ENCODE measurements at places on chromosomes 4 and X.
A peak's percentile ranks its signal among the peaks of the same experiment; 100 is the strongest.

GRCh38 chrX:24553011-24553410 is 87.9 kb downstream of the PDK3 start:
- DNase-seq = no peak

- DNase-seq = peak; percentile 62
Observed at GRCh38 chrX:109485470-109486340, 3.8 kb upstream of the GUCY2F start.

- no peak for DNase-seq
Observed at GRCh38 chr4:67104145-67104544, 441.2 kb downstream of the CENPC start.

DNA sequence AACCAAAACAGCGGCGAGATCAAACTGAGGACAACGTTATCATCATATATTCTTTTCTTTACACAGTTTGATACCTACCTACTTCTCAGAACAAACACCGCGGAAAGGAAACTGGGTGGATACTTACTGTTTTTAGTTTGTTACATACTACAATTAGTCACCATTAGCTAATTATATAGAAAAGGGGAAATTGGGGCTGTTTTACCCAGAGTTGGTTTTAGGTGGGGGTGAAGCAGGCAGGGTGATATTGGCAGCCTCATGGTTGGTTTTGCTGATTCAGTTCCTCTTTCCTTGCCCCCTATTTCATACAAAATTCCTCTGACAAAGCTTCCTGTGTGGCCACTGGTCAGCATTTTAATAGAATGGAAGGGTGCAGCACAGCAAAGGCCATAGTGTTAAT is 77.8 kb downstream of the SORBS2 start:
- no peak for DNase-seq

- no peak for DNase-seq
Observed at GRCh38 chr4:100414016-100414790, 103.6 kb downstream of the EMCN start.

- DNase-seq = no peak
Observed at GRCh38 chr4:122901247-122902010, 21.0 kb downstream of the NUDT6 start.

- no peak for DNase-seq
Observed at GRCh38 chr4:105215609-105216313, 69.1 kb downstream of the TET2 start.

GRCh38 chr4:125703443-125703842 is 388.7 kb downstream of the FAT4 start:
- no peak for DNase-seq

- DNase-seq = no peak
Observed at GRCh38 chrX:101764538-101764937, 104.9 kb upstream of the ARMCX2 start.

- DNase-seq = no peak
Observed at GRCh38 chr4:15983610-15984009, 20.6 kb upstream of the FGFBP2 start.

GRCh38 chrX:44795945-44796450 is 47.8 kb upstream of the DUSP21 start:
- no peak for DNase-seq

DNA sequence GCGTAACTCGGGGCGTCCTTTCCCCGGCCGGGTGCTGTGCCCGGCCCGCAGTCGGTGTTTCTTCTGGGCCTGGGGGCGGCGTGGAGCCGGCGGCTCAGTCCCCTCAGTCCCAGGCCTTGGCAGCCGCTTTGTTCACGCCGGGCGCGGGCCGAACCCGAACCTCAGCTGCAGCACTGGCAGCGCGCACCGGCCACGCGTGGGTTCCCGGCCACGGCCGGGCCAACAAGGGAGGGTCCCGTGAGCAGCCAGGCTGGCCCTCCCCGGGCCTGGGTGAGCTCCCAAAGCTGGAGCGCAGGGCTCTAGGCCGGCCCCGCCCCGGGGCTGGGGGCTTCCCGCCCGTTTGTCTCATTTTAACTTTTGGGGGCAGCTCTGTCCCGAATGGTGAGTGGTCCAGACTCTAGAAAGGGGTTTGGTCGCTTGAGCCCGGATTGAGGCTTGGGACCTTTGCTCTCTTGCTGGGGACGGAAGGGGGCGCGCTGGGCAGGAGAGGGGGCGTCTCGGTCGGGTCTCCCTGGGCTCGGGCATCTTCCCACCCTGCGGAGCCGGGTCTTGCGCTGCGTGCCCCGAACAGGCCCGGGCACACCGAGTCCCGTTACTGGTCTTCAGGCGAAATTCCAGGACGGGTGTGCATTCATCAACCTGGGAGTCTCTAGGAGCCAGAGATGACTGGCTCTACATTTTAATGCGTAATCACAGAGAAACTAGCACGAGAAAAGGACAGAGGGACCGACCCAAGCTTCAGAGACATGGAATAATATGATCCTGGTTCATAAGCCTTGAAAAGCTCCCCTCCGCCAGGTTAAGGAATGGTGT is 177.1 kb downstream of the CBR4 start:
- peak; percentile 74 for DNase-seq

GRCh38 chr4:77145842-77146185 is 11.2 kb upstream of the CCNG2 start:
- no peak for DNase-seq

DNA sequence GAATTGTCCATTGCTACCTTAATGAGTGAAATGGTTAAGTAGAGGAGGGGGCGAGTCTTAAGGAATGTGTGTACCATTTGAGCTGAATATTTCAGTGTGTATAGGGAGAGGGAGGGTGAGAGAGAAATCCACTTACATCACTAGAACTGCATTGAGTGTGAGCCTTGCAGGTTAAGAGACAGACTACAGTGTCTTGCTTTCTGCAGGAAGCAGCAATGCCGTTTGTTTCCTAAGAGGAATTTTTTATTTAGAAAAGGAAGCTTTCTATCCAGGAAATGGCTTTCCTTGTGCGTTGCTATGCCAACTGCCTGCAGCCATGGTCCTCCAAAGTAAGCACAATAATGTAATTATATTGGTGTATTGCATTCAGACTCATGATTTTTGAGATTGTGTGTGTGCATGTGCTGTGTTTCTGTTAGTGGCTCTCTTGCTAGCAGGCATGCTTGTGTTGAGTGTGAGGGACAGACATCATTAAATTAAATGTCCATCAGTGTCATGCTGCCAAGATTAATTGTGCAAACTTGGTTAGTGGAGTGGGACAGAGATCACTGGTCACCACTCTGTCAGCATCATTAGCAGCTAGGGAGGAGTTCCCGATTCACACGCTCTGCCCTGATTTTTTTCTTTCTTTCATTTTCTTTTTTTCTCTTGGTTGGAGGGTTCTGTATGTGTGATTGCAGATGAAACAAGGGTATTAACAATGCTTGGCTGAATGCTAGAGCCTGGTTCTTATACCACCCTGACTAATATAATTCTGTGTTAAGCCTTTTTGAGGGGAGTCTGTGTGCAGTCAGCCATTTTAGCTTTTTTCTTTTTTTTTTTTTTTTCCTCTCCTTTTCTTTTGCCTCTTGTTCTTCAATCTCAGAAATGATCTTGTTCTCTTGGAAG is 164.3 kb downstream of the RAPGEF2 start:
- DNase-seq = no peak

- DNase-seq = no peak
Observed at GRCh38 chrX:50161127-50161526, 39.7 kb downstream of the AKAP4 start.

GRCh38 chr4:184066584-184067300 is 150.9 kb downstream of the ENPP6 start:
- no peak for DNase-seq

DNA sequence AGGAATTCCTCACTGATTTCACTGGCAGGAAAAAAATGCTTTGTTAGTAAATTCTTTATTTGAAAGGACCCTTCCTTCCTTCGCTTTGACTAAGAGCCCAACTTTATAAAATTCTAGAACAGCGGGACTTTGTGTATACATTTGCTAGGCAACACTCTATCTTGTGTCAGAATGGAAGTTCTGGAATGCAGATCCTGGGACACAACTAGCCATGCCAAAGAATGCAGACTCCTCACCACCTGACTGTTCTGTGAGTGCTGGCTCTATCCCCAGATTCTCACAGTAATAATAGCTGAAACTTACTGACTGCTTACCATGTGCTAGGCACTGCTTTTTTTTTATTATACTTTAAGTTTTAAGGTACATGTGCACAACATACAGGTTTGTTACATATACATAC is 73.3 kb upstream of the ZDHHC15 start:
- DNase-seq = no peak

- no peak for DNase-seq
Observed at GRCh38 chr4:110795971-110796370, 173.1 kb upstream of the PITX2 start.

DNA sequence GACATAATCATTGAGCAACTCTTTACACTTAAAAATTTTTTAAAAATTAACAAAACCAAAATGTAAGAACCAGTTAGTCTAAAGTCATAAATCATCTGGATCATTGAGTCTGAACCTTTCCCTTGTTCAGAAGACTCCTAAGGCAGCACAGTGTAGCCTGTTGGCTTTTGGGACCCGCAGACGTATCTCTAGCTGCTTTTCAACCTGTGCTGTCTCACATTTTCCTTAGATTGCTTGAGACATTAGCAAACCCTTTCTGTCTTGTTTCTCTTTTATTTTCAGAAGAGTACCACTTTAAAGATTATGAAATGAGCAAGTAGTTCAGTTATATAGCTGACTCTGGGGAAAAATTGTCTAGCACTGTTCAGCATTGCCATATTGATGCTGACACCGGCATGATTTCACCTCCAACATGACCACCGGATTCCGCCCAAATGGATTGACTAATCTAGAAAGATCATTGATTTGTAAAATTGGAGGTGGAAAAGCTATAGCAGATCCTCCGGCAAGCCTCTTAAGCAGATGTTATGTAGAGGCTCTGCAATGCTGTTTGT is 8.9 kb downstream of the TCEANC start:
- DNase-seq = no peak

DNA sequence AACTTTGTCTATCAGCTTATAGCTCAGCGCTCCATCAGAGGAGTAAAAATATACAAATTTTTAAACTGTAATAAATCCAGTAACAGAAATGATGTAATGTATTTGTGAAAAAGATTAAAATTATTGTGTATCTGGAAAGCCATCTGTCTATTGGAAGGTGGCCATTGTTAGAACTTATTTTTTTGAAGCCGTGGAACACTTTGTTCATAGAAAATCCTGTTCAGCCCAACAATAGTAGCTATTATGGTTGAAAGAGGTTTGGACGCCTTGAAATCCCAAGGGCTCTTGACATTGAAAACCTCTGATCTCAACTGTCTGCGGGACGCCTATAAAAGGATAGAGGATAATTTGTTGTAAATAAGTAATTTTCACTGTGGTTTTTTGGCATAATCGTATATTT is 98.3 kb downstream of the RAPGEF2 start:
- no peak for DNase-seq

DNA sequence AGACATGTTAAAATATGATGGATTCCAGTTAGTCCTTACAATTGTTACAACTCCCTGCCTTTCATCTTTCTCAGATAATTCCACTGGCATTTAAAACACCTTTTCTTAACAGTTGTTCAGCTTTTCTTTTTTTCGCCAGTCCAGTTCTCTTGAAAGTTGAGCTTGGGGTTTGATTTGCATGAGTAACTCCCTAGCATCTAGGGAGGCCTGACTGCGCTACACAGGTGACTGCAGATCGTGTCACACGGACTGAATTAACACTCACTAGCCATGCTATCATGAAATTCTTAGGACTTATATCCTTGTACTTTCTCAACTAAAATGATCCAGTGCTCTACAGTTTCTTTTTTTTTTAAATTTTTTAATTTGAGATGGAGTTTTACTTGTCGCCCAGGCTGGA is 69.8 kb downstream of the ARHGAP24 start:
- no peak for DNase-seq

DNA sequence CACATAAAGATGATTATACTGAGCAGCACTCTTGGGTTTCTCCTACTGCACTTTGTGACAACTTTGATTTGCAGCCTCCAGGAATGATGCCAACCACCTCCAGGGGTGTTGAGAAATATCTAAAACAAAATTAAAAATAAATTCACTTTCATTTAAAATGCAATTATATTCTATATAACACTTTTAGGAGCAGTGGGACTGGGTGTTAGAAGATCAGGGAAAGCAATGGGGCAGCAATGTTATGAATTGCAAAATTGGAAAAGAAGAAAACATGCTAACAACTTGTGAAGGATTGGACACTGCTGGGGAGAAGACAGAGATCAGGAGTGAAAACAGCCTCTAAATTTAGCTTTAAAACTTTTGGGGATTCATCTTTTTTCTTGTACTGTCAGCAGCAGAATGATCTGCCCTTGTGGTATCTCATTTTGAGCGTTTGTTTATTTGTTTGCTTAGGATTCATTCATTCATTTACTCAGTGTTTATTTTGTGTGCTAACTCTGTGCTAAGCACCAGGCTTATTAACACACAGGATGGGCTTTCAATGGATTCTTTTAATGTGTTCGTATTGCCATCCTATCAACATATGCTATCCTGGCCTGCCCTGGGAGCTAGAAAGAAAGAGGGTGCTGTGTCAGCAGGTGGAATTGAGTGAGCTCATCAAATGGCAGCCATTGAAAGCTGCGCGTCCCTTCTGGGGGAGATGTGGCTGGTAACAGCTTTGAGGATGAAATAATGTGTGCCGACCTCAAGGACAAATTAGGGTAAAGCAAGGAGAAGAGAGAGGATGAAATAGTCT is 96.5 kb downstream of the FRMPD4 start:
- no peak for DNase-seq

DNA sequence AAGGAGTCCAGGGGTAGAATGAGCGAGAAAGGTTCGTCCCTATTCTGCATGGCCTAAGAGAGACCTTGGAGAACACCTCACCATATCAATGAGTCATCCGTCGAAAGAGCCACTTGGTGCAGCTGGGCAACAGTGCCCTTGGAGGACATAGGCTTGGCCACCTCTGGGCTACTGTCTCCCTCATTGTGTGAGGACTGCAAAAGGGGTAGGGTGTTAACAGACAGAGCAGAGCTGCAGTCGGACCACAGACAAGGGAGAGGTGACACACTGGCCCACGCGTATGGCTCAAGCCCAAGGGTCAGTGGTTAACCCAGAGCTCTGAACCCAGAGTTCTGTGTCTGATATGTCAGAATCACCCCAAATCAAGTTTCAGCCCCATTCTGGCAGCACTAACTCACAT is 118.2 kb upstream of the BMP3 start:
- no peak for DNase-seq

DNA sequence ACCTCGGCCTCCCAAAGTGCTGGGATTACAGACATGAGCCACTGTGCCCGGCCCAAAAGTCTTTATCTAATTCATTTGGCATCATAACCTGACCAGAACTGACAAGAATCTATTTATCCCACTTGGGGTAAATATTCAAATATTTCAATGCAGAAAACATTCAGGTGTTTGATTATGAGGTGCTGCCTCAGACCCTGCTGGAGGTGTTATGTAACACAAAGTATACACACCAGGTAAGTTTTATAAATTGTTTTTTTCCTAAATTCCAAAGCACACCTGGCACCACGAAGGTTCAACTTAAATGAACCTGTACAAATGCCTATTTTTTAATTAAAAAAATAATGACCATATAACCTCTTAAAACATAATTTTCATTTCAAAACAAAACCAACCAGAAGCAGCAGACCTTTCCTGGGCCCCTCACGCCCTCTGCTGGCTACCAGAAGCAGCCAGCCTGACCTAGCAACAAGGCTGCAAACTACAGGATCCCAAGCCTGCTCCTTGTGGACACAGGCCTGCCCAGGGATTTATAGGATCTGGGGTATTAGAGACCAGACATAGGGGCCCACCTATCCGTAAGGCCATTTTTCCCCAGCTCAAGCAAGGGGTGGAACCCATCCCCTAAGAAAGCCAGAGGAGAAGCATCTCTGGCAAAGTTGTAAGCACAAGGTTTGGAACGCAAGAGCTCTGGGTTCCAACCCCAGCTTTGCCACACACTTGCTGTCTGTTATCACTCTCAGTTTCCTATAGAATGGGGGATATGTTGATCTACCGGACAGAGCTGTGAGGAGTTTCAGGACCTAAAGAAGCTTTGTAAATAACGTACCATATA is 11.7 kb downstream of the OTUD5 start:
- DNase-seq = no peak

Data from left forelimb (tissue), 1 donor.